Thyroid gland (tissue), 4 donors: ENCODE measurements at places on chromosomes 13 and 19. TPM values are rescaled to one million over a fixed set of nuclear protein-coding genes. Genes with fewer than 3 reads are reported as not detected.

DNA sequence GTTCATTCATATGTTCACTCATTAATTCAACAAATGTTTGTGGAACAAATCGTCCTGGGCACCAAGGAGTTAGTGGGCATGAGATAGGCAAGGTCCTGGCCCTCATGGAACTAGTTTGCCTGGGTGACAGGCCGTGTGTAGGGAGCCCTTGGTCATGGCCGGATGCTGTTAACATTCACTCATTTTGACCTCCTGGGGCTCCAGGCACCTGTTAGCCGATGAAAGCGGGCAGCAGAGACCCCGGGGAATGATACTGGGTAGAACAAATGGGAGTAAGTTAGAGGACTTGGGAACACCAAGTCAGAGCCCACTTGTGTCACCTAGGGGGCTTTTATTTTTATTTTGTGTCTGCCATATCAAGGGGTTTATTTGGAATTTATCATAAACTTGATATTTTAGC is 6.6 kb downstream of the MED25 start:
- no peak for DNase-seq

Gene BLVRB
- total RNA-seq = 223 TPM

GRCh38 chr13:68998056-68998455 is 1109.6 kb upstream of the ATXN8OS start:
- DNase-seq = no peak

- no peak for DNase-seq
These were observed 18.9 kb downstream of the ELAVL1 start for GRCh38 chr19:7986321-7987113.

Gene CCDC194
- total RNA-seq = not detected

DNA sequence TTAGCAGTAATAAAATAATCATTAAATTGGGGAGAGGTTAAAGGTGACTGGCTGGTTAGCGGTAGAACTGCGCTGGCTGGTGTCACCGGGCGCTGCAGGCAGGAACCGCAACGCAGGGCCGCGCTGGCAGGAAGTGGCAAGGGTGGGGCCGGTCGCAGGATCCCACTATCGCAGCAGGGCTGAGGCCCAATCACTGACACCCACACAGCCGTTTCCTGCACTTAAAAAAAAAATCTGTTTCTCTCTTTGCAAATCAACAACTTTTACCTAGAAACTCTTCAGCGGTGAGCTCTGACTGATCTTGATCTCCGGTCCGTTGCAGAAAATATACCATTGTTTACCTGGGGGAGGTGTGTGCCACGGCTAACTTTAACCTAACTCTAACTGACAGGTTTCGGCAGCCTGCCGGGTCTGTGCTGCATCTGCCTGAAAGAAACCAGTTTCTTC is 46.9 kb downstream of the KLF2 start:
- peak; percentile 43 for DNase-seq

DNA sequence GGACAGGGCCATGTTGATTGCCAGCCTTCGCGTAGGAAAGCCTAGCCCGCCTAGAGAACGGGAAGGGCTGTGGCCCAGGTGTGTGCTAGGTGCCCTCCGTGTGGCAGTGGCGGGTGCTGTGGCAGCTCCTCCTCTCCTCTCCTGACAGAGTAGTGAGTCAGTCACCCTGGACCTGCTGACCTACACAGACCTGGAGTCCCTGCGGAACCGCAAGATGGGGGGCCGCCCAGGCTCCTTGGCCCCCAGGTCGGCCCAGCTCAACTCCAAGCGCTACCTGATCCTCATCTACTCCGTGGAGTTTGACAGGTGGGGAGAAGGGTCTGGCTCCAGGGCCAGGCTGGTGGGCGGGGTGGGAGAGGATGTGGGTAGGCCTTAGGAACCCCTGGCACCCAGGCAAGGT is 11.1 kb downstream of the CCDC61 start:
- DNase-seq = no peak

Gene SBK3
- total RNA-seq = not detected

DNA sequence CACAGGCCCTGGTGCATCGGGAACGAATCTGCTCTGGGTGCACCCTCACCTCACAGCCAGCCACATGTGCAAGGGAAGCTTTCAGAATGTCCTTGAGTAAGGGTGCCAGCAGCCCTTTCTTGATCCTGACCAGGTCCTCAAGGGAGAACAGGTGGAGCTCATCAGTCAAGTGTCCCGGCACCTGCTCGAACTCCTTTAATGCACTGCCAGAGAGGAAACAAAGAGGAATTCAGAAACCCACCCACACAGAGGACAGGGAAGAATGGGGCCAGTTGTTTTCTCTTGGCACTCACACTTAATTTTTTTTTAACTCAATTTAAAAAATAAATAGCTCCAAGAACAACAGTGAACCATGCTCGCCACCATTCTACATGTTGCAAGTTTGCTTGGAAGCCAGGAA is 41.7 kb downstream of the RUBCNL start:
- no peak for DNase-seq

- DNase-seq = no peak
These were observed 1378.0 kb upstream of the PCDH9 start for GRCh38 chr13:68608147-68608546.

DNA sequence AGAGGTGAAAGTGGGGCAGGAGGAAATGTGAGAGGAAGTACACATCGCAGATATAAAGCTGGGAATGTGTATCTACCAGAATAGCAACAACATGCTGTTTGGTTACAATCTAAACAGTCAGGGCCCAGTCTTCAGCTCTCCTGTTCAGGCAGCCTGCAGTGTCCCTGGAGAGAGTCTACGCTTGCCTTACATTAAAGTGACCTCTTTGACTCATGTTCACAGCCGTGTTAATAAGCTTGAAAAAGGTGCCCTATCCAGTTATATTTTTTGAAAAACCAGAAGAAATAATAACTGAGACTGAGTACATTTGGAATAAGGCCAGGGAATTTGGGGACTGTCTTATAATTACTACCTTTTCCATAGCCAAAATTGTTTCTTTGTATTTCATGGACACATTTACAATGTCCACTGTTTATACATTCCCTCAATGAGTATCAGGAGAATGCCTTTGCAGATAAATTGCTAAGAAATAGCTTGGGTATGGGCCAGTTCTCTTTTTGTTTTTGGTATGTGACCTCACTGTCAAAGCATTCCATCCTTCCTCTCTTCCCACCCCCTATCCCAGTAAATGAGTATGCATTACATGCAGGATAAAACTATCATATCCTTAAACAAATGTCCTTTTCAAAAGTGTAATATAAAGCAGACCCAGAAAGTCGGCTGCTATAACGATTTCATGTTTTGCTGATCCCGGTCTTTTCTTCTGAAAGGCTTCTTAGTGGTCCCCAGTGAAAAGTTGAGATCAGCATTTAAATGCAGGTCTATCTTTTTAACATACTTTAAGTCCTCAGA is 82.6 kb downstream of the PCDH9 start:
- no peak for DNase-seq

DNA sequence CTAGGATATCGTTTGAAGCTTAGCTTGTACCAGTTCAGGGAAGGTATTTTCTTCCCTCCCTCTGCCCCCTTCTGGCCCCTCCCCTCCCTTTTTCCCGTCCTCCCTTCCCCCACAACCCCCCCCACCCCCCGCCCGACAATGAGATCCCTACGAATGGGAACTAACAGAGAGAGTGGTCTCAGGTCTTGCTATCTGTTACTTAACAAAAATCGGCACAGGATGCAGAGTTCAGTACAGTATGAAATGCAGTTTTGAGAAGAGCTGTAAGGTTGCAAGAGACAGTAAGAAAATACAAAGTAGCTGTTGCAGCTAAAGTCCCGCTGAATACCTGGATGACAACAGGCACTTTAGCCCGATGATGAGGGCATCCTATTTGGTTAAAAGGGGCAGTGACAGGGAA is 3.1 kb upstream of the DACH1 start:
- no peak for DNase-seq

DNA sequence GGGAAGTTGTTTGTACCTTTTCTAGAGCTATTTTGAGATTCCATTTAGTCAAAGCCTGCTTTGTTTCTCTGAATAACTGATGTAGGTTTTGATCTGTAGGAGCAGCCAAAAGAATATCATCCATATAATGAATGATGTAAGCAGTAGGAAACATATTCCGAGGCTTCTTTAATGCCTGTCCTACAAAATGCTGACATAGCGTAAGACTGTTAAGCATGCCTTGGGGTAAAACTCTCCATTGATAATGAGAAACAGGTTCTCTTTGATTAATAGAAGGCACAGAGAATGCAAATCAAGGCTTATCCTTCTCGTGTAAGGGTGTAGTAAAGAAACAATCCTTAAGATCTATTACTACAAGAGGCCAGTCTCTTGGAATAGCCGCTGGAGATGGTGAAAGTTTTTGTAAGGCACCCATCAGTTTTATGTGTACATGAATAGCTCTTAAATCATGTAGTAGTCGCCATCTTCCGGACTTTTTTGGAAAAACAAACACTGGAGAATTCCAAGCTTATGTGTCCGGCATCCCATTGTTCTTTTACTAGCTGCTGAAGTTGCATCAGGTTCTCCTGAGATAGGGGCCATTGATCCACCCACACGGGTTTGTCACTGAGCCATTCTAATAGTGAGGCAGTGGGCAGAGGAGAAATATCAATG is 13.5 kb downstream of the FPR3 start:
- DNase-seq = no peak

Gene DMKN
- 348 TPM for total RNA-seq

- no peak for DNase-seq
These were observed 147.2 kb upstream of the KLHL1 start for GRCh38 chr13:70255406-70255991.

Gene CYP4F2
- total RNA-seq = not detected

Gene LILRA1
- not detected for total RNA-seq

Gene SYNE4
- 10.9 TPM for total RNA-seq

GRCh38 chr13:39452417-39452816 is 150.6 kb downstream of the LHFPL6 start:
- DNase-seq = no peak

Gene PIP5K1C
- 23.2 TPM for total RNA-seq

DNA sequence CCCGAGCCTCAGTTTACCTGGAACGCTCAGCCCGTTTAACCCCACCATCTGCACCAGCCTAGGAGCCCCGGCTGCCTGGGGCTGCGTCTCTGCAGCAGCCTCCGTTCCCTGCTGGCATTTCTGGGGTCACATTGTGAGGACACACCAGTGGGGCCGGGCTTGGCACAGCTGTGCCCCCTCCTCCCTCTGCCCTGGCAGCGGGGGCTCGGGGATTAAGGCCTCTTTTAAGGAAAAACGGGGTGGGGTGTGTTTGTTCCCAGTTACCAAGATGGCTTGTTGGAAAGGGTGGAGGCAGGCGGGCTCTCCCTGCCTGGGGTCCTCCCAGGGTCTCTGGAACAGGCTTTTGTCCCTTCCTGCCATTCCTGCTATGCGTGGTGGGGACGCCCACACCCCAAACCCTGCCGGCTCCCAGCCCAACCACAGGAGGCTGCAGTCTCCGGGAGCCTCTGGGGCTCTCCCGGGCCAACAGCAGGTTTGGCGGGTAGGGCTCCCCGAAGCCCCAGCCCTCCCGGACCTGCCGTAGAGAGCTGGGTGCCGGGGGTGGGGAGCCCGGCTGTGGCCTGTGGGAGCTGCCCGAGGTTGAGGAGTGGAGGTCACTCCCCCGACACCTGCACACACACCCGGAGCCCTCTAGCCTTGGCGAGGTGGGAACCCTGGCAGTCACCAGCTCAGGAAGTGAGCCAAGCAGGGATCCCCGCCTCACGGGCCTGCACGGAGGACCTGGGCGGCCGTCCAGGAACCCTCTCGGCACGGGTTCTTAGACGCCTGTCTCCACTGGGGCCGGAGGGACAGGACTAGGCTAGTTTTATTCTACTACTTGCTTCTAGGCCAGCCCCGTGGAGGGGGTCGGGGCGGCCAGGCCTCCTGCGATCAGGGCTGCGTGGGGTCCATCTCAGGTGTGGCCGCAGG is 36.9 kb downstream of the GADD45B start:
- DNase-seq = peak; percentile 70

Gene AP1M2
- total RNA-seq = 87.8 TPM
